ENCODE measurements at places on chromosomes 5 and 9. TPM values are rescaled to one million over a fixed set of nuclear protein-coding genes. Genes with fewer than 3 reads are reported as not detected.

GRCh38 chr5:87136733-87137132 lies 130.9 kb upstream of the RASA1 start:
- no peak for DNase-seq

DNA sequence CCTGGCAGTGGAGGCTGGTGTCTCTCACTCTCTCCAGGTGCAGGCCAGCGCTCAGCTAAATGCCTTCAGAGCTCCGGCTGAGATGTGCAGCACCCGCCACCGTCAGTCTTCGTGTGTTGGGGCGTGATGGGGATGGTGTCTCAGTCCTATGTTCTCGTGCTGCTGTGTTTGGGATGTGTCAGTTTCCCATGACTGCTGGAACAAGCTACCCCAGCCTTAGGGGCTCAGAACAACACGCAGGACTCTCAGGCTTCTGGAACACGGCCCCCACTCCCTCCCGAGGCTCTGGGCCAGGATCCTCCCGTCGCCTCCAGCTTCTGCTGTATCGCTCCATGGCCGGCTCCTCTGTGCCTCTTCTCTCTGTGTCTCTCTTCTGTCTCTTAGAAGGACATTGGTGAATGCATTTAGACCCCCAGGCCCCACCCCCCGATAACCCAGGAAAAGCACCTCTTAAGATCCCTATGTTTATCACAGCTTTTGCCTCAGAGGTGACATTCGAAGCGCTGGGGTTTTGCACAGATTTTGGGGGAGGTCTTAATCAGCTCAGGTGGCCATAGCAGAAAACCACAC lies 9.6 kb upstream of the CEP72 start:
- no peak for DNase-seq

- DNase-seq, result no peak
Measured at GRCh38 chr9:113690055-113690740, 185.9 kb upstream of the ZNF618 start.

GRCh38 chr5:181198905-181199519 lies 6.0 kb downstream of the TRIM7 start:
- no peak for DNase-seq

- no peak for DNase-seq
Measured at GRCh38 chr9:28155067-28155466, 581.8 kb upstream of the C9orf72 start.

DNA sequence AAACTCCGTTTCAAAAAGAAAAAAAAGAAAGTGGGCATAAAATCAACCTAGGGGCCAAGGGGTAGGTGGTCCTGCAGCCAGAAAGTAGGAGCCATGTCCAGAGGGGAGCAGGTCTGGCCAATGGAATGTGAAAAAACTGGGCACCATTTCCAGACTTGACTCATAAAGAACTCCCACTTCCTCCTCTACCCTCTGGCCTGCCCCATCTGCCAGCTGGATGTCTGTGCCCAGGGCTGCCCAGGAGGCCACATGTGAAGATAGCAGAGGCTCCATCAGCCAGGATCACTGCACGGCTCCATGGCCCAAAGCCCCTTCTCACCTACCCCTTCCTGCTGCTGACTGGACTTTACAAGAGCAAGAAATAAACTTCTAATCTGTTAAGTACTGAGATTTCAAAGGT lies 42.1 kb upstream of the EEIG1 start:
- DNase-seq, result no peak

- no peak for DNase-seq
Measured at GRCh38 chr5:131396015-131396414, 132.2 kb downstream of the CDC42SE2 start.

DNA sequence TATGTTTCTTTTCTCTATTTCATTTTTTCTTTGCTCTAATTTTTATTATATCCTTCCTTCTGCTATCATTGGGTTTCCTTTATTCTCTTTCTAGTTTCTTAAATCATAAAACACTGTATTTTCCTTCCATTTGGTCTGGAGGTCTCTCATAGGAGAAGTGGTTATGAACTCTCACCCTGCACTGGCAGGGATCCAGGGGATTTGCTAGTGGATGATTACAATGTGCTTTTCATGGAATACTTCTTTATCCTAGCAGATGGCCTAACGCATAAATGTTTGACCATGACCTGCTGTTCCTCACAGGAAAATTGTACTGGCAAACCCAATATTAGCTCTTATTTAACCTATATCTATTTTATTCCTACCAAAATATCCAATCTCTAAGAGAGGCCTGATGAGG lies 31.5 kb upstream of the SGCD start:
- DNase-seq, result no peak

GRCh38 chr5:94432499-94432898 lies 185.9 kb downstream of the KIAA0825 start:
- DNase-seq, result no peak

DNA sequence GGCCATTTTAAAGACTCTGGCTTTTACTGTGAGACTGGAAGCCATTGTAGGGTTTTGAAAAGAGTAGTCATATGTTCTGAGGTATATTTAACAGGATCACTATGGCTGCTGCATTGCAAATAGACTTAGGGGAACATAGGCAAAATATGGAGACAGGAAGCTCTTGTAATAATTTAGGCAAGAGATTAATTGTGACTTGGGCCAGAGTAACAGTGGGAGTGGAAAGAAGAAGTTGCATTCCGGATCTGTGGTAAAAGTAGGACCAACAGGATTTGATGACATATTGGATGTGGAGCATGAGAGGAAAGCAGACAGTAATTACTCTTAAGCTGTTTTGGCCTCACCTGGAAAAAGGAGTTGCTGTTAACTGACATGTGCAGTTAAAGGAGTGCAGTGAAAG lies 85.6 kb downstream of the SMIM15 start:
- no peak for DNase-seq

DNA sequence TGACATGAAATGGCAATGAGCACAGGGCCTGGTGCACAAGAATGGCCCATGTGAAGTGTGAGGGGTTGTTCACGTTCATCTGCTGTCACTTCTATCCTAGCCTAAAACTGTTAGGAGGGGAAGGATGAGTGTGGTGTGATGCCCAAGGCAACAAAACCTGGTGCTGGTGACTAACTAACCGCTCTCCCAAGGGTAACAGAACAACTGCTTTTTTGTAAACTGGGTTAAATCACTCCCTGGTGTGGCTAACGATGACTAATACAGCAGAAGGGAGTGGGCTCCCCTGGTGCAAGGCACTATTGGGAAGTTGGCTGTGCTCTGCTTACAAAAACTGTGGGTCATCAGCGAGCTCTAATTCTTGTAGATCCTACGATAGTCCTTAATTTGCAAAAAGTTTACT lies 103.2 kb upstream of the VCAN start:
- peak; percentile 1 for DNase-seq

DNA sequence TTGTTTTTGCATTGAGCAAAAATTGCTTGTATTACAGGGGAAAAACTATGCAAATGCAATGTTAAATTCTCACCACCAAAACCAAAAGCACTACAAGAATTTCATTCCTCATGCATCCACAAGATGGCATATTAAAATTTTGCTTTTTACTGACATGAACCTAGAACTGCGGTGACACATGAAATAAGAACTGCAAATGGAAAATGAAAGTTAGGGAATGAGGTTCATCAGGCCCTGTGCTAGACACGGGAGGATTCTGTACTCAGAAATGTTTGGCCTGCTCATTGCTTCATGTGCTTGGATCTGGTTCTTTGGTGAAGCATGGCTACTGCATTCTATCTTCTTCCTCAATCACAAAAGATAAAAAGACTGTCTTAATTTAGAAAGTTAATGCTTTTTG lies 9.1 kb upstream of the RFK start:
- DNase-seq, result peak; percentile 84

- DNase-seq, result no peak
Measured at GRCh38 chr9:132634327-132634726, 35.5 kb downstream of the DDX31 start.

- peak; percentile 11 for DNase-seq
Measured at GRCh38 chr5:131710391-131710790, 75.4 kb upstream of the RAPGEF6 start.

DNA sequence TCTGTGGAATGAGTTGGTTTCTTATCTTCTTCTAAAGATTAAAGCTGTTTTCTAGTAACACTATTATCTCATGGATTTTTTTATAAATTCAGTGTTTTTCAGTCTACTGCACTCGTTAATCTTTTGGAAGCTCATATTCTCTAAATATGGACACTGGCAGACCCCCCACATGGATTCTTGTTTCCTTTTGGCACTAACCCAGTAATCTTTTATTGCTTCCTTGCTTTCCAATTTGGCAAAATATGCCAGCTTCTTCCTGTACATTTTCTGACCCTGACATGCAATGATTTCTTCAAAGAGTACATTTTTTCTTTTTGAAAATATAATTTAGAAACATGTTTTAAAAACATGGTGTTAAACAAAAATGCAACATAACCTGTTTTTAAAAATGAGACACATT lies 474.2 kb upstream of the FTMT start:
- no peak for DNase-seq

DNA sequence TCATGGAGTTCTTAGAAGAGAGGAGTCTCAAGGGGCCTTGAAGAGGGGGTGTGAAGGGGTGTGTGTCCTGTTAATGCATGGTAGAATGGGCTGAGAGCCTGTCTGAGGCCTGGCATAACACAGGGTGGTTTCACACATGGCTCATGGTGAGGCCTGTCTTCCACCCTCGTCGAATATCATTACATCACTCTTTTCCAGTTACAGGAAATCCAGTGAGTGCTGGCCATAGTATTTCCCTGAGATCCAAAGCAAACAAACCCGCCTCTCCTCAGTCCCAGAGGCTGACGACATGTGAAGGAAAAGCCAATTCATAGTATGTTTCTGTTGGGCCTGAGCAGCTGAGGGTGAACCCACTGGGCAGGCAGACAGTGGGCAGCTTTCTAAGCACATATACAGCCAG lies 159.4 kb upstream of the NR3C1 start:
- no peak for DNase-seq

DNA sequence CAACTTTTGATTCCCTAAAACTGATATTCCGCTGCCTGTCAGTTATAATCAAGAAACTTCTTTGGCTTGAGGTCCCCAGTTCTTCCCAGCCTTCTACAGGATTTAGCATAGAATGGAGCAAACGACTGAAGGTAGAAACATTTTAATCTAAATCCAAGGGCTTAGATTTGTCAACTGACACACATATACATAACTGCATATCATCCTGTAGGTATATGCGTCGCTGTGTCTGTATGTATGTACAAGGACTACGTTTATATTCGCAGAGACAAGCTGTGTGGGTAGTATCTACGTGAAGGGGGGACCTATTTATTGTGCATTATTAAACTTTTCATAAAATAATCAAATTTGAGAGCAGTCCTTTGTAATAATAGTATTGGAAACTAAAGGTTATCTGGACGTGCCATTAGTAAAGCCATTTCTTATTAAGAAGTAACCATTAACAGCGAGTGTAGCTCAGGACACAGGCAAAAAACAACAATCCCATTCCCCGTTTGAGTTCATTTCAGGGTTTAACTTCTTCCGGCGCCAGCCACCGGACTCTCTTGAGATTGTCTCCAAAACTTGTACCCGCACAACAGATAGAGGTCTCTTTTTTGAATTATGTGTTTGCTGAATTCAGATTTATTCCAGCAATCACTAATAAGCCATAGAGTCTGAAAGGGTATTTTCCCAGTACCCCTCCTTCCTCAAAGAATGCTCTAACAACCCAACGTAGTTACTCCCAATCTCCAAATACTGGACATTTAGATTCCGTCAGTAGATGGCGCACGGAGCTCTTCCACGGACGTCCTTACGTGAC lies 2.1 kb upstream of the MLLT3 start:
- DNase-seq, result peak; percentile 78

- no peak for DNase-seq
Measured at GRCh38 chr9:137666955-137667670, 48.3 kb downstream of the EHMT1 start.

- DNase-seq, result no peak
Measured at GRCh38 chr9:14935964-14936363, 25.7 kb upstream of the FREM1 start.

DNA sequence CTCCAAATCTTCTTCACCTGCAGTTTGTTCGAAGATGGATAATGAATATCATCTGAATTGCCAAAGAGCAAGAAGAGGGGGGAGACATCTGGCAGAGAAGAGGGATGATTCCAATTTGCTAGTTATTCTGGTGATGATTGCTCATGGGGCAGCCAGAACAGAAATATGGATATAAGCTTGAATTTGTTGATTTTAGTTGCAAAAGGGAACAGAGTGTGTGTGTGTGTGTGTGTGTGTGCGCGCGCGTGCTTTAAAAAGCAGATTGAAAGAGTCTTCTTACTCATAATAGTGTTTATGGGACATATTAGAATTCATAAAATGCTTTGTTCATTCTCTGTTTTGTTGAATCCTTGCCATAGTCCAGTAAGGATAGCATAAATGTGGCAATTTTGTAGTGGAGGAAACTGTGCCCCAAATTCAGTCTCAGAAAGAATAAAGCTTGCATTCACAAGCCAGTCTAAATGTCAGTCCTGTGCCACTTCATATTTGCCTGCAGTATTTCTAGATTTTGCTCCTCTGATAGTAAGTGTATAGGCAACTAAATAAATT lies 436.3 kb upstream of the KLF4 start:
- DNase-seq, result no peak

DNA sequence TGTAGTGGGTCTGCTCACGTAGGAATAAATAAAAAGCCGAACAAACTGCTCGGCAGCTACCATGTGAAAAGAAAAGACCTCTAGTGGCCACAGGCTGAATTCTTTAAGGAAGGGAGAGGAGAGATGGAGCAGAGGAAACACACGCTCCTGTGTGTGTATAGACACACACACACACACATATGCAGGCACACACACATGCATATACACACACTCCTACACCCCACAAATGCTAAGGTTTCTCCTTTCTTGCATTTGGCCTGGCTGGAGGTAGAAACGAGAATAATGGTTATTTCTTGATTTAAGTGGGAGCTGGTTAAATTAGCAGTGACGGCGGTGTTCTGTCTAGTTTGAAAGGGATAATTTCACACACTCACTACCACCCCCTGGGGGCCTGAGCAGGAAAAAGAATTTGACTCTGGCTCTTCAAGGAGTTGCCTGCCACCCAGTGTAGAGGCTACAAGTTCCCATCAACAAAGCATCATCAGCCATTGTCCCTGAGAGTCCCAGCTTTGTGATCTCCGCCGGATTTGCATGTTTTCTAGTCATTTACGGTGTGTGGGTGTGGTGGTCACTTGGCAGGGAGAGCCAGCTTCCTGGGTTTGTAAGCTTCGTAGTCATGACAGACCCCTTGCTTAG lies at the start of gene INSYN2B:
INSYN2B (minus strand) TSS at position 78 of the 636 bp plus-strand sequence. CDS start 96,597 bp downstream, outside the sequence.
- DNase-seq, result peak; percentile 83

DNA sequence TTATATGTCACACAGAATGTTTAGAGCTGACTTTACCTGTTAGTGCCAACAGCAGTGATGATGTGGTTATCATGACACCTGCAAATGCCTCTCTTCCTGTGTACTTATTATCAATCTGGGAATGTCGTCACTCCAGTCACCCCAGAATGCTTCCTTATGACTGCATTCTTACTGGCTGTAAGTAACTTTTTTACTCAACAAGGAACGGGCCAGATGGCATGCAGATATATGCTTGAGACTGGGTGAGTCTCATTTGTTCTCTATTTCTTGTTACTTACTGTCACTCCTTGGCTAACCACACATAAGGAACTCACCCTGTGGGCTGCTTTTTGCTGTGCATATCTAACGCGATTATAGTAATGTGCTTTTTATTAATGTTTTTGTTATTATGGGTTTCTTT lies 385.5 kb upstream of the MEF2C start:
- DNase-seq, result no peak

- no peak for DNase-seq
Measured at GRCh38 chr5:36692791-36693763, 86.7 kb downstream of the SLC1A3 start.

PCDHB6 gene
- total RNA-seq, result not detected

AIF1L gene
- 4.8 TPM for total RNA-seq

PCDHA9 gene
- under 0.01 TPM for total RNA-seq

CPLANE1 gene
- total RNA-seq, result 13.5 TPM

SLC6A18 gene
- not detected for total RNA-seq

APBA1 gene
- total RNA-seq, result 0.27 TPM

GPR150 gene
- 0.54 TPM for total RNA-seq

PTPRD gene
- total RNA-seq, result 16.2 TPM

Measured in hematopoietic multipotent progenitor cell (in vitro differentiated cells).